ENCODE measurements at places on chromosomes 5 and 9.

DNA sequence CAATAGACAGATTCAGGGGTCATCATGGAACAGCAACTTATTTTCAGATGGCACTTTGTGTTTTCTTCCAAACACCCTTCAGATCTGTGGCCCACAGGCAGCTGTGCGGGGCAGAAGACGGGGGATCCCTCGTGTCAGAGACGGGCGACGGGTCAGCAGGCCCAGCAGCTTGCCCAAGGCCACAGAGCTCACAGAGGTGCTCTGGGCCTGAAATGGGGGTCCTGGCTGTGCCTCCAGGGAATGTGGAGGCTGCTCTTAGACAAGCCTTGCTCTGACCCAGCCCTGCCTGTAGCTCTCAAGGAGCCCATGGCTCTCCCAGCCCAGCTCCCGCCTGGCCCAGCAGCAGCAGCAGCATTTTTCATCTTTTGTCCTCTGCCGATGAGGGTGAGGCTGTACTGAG is 40.9 kb upstream of the SARDH start:
- no peak for DNase-seq

DNA sequence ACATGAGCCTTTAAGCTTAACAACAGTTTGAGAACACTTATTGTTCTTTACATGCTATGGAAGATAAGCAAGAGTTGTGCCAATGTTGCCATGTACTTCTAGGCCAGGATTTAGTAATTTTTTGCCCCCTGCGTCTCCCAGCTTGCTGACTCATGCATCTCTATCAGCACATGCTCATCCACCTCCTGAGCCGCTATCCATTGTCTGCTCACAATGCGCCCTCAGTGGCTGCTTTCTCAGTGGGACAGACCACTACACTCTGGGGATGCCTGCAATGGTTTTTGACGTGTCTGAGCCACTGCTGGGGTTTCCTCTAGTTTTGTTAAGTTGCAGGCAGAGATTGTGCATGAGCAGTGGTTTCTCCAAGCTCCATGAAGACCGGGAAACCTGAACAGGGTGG is 50.9 kb upstream of the PHF2 start:
- DNase-seq, result no peak

DNA sequence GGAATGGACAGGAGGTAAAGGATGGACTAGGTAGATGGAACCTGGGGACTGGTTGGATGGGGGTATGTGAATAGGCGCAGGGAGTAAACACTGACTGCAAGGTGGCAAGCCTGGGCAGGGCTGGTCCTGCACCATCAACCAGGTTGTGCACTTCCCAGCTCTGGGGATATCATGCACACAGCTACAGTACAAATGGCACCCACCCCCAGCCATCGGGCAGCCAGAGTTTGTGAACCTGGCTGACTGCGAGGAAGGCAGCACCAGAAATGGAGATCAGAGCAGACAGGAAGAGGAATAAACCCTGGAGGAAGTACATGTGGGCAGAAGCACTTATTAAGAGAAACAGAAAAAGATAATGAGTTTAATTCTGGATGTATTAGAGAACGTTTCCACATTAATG is 229.1 kb downstream of the ESM1 start:
- no peak for DNase-seq

- no peak for DNase-seq
Measured at GRCh38 chr5:103208460-103208859, 50.1 kb upstream of the MACIR start.

GRCh38 chr5:87746341-87746740 is 333.6 kb upstream of the CCNH start:
- DNase-seq, result no peak

DNA sequence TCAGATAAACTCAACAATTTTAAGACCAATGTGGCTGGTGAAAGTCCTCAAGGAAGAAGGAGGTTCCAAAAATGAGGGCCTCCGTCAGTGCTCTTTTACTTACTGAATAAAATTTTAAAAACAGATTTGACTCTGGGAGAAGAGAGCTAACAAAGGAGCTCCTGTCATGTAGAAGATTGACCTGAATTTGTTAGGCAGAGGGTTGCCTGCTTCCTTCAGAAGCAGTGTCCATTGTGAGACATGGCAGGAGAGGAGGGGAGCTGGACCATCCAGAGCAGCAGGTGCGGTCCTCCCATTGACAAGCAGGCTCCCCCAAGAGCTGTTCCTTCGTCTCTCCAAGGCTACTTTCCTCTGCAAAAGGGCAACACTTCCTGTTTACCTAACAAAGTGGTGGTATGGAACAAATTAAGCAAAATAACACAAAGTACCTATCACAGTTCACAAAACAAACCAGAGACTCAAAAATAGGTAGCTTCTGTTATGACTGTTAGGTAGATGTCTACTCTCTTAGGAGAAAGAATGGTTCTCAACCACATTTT is 238.1 kb downstream of the DENND1A start:
- no peak for DNase-seq

GRCh38 chr5:172185096-172185461 is 2.9 kb downstream of the STK10 start:
- DNase-seq, result no peak

DNA sequence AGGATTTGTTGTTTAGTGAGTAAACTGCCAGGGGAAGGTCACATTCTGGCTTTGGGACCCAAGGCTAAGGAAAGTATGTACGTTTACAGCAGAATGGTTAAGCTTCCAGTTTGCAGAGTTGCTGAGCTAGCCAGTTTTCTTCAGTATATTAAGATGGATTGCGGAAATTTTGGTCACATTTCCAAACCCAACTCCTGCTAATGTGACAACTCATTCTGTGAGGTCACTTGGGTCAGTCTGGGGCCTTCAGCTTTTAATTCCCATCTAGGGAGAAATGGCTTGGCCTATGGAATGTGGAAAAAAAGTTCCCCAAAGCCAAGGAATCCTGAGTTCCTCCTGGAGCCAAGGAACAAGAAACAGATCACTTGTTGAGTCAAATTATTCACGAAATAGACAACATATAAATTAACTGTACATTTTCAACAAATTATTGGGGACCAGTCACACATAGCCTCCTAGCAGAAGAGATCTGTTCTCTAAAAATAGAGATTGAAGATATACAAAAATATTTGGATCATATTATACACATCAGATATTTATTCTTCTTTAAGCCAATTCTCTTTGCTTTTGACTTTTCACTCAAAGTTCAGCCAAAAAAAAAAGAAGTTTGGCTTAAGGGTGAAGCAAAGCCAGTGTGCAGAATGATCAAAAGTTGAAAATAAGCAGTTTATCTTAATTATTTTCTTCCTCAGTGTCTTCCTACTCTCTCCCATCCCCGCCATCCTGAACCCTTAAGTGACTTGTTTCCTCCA is 8.8 kb downstream of the KCNV2 start:
- no peak for DNase-seq

DNA sequence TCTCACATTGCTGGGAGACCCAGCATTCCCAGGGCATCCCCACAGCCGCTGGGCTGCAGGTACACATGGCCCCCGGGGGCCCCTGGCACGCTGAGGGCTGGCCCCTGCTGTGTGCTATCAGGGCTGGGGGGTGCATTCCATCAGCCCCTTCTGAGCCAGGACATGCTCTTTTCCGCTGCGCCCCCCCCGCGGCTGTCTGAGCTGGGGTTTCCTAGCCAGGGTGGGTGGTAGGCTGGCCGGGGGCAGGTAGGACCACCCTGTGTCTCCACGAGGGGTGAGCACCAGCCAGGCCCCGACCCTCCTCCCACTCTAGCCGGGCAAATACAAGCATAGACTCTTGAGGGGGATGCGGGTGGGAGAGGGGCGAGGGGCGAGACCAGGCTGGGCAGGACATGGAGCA is 58.1 kb upstream of the FCN2 start:
- no peak for DNase-seq

DNA sequence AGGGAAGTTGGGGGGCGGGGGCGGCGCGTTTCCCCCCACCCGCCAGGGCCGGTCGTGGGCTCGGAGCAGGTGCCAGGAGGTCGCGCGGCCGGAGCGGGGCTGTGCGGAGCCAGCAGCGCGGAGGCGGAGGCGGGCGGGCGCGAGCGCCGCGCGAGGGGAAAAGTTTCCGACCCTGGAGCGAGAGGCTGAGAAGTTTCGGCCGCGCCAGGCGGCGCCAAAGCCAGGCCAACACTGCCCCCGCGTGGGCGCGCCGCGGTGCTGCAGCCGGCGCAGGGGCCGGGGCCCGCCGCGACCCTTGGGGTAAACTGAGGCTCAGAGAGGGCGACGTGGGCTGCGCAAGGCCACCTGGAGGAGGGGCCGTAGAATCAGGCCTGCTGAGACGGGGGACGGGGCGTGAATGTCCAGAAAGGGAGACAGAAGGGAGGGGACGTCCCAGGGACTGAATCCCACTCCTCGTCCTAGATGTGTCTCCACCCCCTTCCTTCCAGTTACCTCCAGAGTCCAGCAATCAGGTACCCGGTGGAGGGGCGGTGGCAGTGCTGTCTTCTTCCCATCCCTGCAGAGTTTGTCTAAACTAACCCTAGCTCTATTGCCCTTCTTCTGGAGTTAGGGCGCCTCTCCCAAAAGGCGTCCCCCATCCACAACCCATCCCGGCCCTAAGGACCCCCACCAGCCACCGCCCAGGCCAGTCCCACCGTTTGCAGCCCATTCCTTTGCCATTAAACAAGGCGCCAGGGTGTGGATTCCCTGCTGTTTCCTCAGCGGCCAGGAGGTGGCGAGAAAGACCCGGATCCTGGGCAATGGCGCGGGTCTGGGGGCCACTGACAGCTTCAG is 10.2 kb downstream of the C9orf50 start:
- peak; percentile 76 for DNase-seq

DNA sequence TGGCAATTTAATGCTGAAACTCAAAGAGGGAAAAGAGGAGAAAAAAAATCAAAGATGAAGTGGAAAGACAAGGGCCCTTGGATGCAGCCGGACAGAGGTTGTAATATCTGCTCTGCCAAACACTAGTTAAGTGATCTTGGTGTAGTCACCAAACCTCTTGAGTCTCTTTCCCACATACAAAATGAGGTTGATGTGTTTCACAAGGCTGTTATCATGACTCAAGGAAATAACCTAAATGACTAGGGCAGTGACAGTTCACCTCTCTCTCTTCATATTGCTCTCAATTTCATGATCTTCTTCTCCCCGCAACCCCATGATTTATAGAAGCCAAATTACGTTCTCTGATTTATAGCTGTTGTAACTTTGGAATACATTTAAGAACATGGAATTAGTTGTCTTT is 44.9 kb downstream of the PIK3R1 start:
- DNase-seq, result no peak

DNA sequence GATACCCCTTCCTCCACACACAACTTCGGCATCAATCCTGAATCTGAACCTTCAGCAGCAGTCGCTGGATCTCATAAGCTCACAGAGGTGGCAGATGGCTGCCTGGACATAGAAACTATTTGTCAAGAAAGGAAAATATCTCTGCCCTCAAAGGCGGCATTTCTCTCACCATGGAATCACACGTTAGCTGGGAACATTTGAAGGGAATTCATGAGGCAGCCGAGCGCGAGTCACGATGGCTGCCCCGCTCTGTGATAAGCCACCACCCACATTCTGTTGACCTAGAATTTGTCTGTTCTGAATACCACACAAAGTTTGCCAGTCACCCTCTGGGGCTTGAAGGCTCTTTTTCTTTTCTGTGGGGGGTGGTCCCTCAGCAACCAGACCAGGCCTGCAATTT is 157.9 kb downstream of the FSTL4 start:
- DNase-seq, result no peak

GRCh38 chr9:117303643-117304230 is 111.1 kb downstream of the ASTN2 start:
- DNase-seq, result no peak

- no peak for DNase-seq
Measured at GRCh38 chr5:68411161-68411560, 195.6 kb downstream of the PIK3R1 start.

DNA sequence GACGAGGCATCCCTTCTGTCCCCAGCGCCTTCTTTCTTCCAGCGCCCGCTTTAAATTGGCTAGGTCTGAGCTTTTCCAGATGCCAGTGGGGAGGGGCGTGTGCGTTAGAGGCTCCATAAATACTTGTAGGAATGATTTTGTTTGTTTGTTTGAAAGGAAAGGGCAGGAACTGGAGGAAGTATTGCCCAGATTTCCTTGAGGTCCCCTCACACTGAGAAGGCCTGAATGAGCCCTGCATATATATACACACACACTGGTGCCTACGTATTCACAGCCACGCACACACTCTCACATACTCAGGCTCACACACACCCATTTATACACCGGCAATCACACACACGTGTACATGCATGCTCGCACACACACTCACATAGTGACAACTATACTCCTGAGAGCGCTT is 1.0 kb upstream of the SLIT3 start:
- no peak for DNase-seq

- DNase-seq, result no peak
Measured at GRCh38 chr5:133828722-133829121, 139.7 kb downstream of the C5orf15 start.

- peak; percentile 38 for DNase-seq
Measured at GRCh38 chr5:90264689-90265544, 144.6 kb downstream of the CETN3 start.

- no peak for DNase-seq
Measured at GRCh38 chr5:145921211-145921610, 15.2 kb upstream of the SH3RF2 start.

DNA sequence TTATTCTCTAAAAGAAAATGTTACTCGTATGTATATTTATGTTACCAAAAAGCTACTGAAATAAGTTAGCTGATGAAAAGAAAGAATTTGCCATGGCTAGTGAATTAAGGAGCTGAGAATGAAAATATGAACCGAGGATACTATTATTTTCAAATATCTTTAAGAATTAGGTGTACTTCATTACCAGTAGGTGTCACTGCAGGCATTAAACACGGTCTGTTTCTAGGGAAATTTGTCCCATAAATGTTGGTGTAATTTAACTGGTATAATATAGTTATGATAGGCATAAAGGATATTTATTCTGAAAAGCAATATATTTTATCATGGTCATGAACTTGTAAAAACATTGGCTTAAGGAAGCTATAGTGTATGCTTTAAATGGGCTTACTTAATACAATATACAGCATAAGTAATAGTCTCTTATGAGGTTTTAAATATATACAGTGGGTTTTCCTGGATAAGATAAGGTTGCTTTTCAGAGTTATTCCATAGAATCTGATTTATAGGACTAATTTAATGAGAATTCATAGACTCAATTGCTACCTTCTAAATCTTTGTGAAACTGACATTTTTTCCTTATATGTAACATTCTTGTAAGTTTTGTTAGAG is 72.4 kb upstream of the MPDZ start:
- no peak for DNase-seq

DNA sequence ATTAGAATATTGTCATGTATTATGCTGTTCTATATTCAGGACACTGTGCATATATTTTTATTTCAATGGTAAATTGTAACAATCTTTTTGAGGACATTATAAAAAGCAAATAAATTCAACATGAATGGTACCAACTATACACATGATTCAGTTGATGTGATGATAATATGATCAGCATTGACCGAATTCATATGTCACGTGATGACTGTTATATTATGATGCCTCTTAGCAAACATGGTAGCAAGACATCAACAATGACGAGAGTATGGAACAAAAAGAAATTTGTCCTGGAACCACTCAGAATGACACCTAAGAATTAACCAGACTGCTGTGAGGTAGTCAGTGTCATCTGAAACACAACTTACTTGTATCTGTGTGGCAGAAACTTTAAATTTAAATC is 161.5 kb upstream of the OR13F1 start:
- DNase-seq, result no peak

DNA sequence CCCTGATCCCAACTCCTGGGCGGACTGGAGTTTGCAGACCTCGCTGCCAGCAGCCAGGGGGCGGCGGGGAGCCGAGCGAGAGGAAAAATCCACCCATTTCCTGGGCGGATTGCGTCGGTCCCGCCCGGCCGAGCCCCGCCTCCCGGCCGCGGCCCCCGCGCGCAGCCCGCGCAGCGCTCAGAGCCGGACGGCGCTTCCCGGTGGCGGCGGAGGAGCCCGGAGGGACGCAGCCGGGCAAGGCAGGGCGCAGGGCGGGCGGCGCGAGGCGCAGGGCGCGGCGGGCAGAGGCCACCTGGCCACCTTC is at the start of gene OLFM1:
TSS of gene OLFM1 (plus strand) at position 180 of the 304 bp plus-strand sequence. CDS start 322 bp downstream, outside the sequence.
- no peak for DNase-seq
